Karpas-422 (cell line): ENCODE measurements at places on chromosomes 5 and 9. TPM values are rescaled to one million over a fixed set of nuclear protein-coding genes. Genes with fewer than 3 reads are reported as not detected.

DNA sequence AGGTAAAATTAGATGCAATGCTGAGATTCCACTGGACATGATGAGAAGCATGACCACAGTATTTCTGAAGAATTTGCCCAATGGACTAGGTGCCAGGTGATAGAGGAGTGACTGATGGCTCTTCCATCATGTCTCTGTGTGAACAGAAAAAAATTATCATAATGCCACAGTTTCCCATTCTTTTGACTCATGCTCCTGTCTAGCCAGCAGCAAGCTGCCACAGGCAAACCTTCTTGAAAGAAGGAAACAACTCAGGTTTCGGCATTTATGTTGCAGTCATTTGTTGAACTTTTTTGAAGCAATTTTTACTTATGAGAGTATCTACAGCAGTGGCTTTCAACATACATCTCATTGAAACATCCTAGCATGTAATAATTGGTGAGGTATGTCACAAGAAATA is 284.8 kb upstream of the CD180 start:
- no peak for DNase-seq
- no peaks in the 10 kb centered on the region for H3K27me3 ChIP-seq
- H3K36me3 ChIP-seq: no peaks in the 10 kb centered on the region
- no peak overlapping the region for H3K27ac ChIP-seq
- no peak overlapping the region for H3K4me3 ChIP-seq

DNA sequence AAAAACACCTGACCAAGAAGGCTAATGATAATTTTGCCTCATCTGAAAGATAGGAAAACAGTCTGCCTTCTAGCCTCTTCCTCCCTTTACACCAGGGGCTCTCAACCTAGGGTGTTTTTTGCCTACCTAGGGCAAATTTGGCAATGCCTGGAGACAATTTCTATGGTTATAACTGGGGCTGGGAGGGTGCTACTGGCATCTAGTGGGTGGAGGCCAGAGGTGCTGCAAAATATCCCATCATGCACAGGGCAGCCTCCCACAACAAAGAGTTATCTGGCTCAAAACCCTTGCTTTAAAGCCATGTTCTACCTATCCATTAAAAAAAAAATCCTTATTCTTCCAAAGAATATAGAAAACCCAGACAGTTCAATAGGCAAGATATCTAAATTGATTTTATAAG is 45.0 kb upstream of the NR3C1 start:
- no peak overlapping the region for H3K4me3 ChIP-seq
- peaks cover 53% of the 10 kb centered on the region for H3K4me1 ChIP-seq
- no peaks in the 10 kb centered on the region for H3K27me3 ChIP-seq
- DNase-seq: peak; percentile 70
- peak overlapping the region; percentile 85 for H3K27ac ChIP-seq
- H3K36me3 ChIP-seq: no peaks in the 10 kb centered on the region

DNA sequence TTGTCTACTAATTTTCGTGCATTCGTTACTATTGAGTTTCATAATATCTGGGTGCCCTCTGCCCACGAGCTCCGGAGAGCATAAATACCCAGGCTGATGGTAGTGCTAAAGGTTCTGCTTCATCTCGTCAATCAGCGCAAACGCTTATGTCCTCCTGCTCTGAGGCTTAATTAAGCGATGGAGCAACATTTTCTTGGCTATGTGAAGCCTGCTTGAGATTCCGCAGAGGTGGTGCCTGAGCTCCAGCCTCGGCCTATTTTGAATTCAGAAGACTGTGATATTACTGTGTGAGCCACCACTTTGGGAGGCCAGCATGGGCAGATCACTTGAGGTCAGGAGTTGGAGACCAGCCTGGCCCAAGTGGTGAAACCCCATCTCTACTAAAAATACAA is 44.8 kb downstream of the ANXA2R start:
- H3K27me3 ChIP-seq: no peaks in the 10 kb centered on the region
- peaks cover 36% of the 10 kb centered on the region for H3K4me1 ChIP-seq
- H3K27ac ChIP-seq: no peak overlapping the region; the same call in 1 of the 2 replicates

GRCh38 chr9:70607329-70607728 is 192.9 kb upstream of the KLF9 start:
- peak overlapping the region; percentile 68 for H3K27ac ChIP-seq
- H3K4me1 ChIP-seq: peaks cover 24% of the 10 kb centered on the region
- H3K4me3 ChIP-seq: 0 out of 2 replicates have a peak overlapping the region, but pooled peaks have one; percentile 24
- H3K36me3 ChIP-seq: no peaks in the 10 kb centered on the region
- H3K27me3 ChIP-seq: no peaks in the 10 kb centered on the region

- H3K27me3 ChIP-seq: no peaks in the 10 kb centered on the region
- no peaks in the 10 kb centered on the region for H3K36me3 ChIP-seq
- H3K27ac ChIP-seq: no peak overlapping the region
- peaks cover 13% of the 10 kb centered on the region for H3K4me1 ChIP-seq
- DNase-seq: no peak
- no peak overlapping the region for H3K4me3 ChIP-seq
Observed at GRCh38 chr9:33148367-33149014, 18.6 kb downstream of the B4GALT1 start.

GRCh38 chr5:155595791-155596190 is 582.2 kb downstream of the KIF4B start:
- no peaks in the 10 kb centered on the region for H3K27me3 ChIP-seq
- H3K4me3 ChIP-seq: no peak overlapping the region
- no peaks in the 10 kb centered on the region for H3K36me3 ChIP-seq
- no peak for DNase-seq
- H3K4me1 ChIP-seq: no peaks in the 10 kb centered on the region
- no peak overlapping the region for H3K27ac ChIP-seq

GRCh38 chr9:93237540-93237939 is 53.6 kb downstream of the WNK2 start:
- no peak overlapping the region for H3K27ac ChIP-seq
- no peak overlapping the region for H3K4me3 ChIP-seq
- no peaks in the 10 kb centered on the region for H3K27me3 ChIP-seq
- DNase-seq: no peak

- peaks cover 38% of the 10 kb centered on the region for H3K36me3 ChIP-seq
- H3K4me1 ChIP-seq: peaks cover 16% of the 10 kb centered on the region
- no peak overlapping the region for H3K27ac ChIP-seq
- H3K4me3 ChIP-seq: peak overlapping the region; percentile 94
- DNase-seq: peak; percentile 47
Observed at GRCh38 chr5:6377582-6377904, 804 bp downstream of the MED10 start.

GRCh38 chr5:74433255-74433895 is 207.2 kb downstream of the ENC1 start:
- no peaks in the 10 kb centered on the region for H3K4me1 ChIP-seq
- H3K36me3 ChIP-seq: no peaks in the 10 kb centered on the region
- no peak overlapping the region for H3K4me3 ChIP-seq
- DNase-seq: no peak
- no peaks in the 10 kb centered on the region for H3K27me3 ChIP-seq
- H3K27ac ChIP-seq: no peak overlapping the region

DNA sequence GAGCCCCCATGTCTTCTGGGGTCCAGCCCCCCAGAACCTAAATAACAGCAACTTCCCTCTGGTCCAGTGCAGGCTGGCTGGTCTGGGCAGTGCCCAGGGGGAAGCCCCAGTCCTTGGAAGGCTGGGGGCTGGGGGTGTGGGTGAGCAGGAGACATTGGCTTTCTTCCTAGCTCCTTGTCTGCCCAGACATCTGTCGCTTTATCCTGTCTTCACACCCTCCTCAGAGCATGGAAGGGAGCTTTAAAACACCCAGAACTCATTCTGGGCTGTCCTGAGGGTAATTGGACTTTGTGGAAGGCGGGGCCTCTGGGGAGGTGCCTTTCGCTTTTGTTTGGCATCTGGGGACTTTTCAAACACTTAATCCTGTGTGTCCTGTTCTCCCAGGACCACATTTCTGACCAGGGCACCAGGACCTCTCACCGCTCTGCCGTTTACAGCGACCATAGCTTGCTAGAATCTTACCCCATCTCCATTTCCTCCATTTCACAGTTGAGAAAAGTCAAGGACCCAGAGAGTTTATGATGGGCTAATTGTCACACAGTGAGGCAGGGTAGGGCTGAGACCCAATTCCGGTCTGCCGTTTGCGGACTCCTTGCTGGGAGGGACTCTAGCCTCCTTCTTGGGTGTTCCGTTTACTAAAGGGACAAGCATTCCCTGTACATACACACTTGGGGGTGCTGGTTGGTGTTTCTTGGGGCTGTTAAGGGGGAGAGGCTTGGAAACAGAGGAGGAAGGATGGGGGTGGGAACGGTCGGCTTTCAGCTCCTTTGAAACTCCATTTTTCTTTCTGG is 1.1 kb downstream of the GSN start:
- H3K4me3 ChIP-seq: peak overlapping the region; percentile 82; the same call in 1 of the 2 replicates
- no peaks in the 10 kb centered on the region for H3K27me3 ChIP-seq
- no peak for DNase-seq
- H3K27ac ChIP-seq: no peak overlapping the region

DNA sequence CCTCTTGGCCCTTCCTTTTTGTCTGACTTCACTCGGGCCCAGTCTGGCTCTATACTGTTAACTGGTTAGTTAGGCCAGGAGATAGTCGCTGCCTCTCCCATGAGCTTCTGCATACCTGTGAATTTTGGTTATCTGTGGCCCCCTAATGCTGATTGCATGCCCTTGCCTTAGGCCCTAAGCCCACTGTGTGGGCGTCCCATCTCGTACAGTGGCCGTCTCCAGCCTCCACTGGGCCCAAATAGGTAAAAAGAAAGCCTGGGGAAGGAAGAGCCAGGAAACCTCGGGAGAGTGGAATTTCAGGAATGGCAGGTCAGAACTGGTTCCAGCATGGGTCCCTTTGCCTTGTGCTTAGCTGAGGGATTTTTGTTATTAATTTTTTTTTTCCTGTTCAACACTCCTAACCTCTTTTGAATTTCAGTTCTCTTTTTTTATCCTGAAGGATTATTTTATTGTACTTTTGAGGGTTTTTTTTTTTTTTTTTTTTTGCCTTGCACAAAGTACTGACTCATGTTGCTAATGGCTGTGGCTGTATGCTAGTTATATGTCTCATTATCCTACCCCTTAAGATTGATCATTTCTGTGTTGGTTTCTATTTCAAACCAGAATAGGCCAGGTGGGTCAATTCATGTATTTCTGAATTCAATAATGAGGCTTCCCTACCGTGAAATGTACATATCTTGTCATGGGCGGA is 3.4 kb downstream of the PRRC2B start:
- peaks cover 19% of the 10 kb centered on the region for H3K36me3 ChIP-seq
- peak overlapping the region; percentile 36 for H3K27ac ChIP-seq
- H3K27me3 ChIP-seq: no peaks in the 10 kb centered on the region
- DNase-seq: no peak
- peak overlapping the region; percentile 86 for H3K4me3 ChIP-seq

DNA sequence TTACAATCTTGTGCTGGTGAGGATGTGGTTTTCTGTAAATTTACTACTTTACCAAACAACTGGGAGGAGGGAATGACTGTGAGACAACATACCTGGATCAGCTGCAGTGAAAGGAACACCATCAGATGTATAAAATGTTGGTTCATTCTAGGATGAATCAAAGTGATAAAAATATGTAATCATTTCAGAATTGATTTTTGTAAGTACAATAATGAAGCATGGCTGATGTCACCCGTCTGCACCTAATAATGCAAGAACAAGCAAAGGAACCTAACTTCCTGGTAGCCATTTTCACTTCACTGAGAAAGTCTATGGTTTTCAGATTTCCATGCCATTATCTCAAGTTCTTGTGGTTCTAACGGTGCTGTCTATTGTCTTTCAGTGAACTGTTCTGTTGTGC is 18.7 kb upstream of the C5orf34 start:
- no peak overlapping the region for H3K27ac ChIP-seq
- peaks cover 73% of the 10 kb centered on the region; the same call in 1 of the 2 replicates for H3K36me3 ChIP-seq
- DNase-seq: no peak
- no peaks in the 10 kb centered on the region for H3K27me3 ChIP-seq
- H3K4me3 ChIP-seq: no peak overlapping the region

- no peaks in the 10 kb centered on the region for H3K4me1 ChIP-seq
- no peaks in the 10 kb centered on the region for H3K27me3 ChIP-seq
- no peak overlapping the region for H3K4me3 ChIP-seq
- H3K27ac ChIP-seq: no peak overlapping the region
Observed at GRCh38 chr9:27473111-27473529, 51.0 kb upstream of the IFNK start.

GRCh38 chr5:136065588-136065987 is 36.8 kb downstream of the TGFBI start:
- no peaks in the 10 kb centered on the region for H3K4me1 ChIP-seq
- no peaks in the 10 kb centered on the region for H3K36me3 ChIP-seq
- no peak for DNase-seq
- no peak overlapping the region for H3K4me3 ChIP-seq
- H3K27ac ChIP-seq: no peak overlapping the region

Gene GSN
- total RNA-seq: 33.7 and 36.7 TPM in 2 replicates

Gene CETN3
- 54.7 and 55.4 TPM in 2 replicates for total RNA-seq

Gene DMRT1
- not detected in 2 replicates for total RNA-seq

Gene SPINK5
- total RNA-seq: not detected in 2 replicates

Gene PCDHB8
- total RNA-seq: not detected in 2 replicates

Gene SEMA6A
- total RNA-seq: not detected in 2 replicates

Gene SPINK6
- total RNA-seq: not detected in 2 replicates

Gene DEPDC1B
- 17.9 and 22.7 TPM in 2 replicates for total RNA-seq

Gene MRPS27
- 87.4 and 120 TPM in 2 replicates for total RNA-seq
